Activated CD4-positive, alpha-beta T cell treated with anti-CD3 and anti-CD28 coated beads for 4 hours (primary cell): ENCODE measurements at places on chromosomes 3 and 15.

GRCh38 chr3:26590919-26591484 lies 31.6 kb upstream of the LRRC3B start:
- DNase-seq, result no peak

- no peak for DNase-seq
These were observed 33.9 kb downstream of the DET1 start for GRCh38 chr15:88512601-88513000.

DNA sequence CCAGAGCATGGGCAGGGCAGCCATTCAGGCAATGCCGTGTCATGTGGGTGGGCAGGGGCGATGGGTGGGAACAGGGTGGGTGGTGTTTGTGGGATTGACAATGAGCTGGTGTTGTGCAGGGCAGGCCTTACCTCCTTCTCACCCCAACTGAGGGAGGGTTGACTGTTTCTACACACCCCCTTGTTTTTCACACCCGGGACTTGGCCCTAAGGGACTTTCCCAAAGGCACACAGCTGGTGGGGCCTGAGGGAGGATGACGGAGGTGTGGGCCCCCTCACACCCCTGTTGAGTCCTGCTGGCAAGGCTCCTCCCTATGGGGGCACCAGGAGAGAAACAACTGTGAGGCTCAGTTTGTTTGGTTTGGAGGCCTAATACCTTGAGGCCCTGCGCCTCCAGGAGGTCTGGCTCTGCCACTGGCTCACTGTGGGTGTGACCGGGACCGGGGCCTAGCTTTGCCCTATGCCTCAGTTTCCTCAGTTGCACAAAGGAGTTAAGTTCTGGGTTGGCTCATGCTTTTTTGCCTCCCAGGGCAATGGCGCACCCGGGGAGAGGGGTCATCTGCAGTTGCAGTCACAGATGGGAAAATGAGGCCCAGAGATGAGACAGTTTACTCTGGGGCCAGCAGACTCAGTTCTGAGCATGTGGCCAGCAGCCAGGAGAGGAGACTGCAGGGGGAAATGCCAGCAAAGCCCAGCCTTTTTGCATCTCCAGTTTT lies 5.1 kb upstream of the DNAH1 start:
- DNase-seq, result peak; percentile 26

GRCh38 chr3:5846261-5846660 lies 658.8 kb downstream of the EDEM1 start:
- no peak for DNase-seq

DNA sequence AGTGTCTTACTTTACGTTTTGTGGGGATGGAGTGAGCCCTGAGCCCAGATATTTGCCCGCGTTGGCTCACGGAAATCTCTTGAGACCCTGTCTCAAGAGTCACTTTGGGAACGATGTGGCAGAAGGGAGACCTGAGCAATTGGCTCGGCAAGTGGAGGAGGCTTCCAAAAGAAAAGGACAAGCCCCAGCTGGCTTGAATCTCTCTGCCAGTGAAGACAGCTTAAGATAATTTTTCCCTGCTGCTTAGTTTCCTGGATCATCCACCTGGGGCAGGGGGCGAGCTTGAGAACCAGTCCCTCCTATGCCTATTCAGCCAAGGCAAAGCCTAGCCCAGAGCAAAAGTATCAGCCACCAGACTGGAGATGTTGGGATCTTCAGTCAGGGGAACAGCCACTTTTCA lies 708 bp downstream of the SEC22A start:
- DNase-seq, result no peak

DNA sequence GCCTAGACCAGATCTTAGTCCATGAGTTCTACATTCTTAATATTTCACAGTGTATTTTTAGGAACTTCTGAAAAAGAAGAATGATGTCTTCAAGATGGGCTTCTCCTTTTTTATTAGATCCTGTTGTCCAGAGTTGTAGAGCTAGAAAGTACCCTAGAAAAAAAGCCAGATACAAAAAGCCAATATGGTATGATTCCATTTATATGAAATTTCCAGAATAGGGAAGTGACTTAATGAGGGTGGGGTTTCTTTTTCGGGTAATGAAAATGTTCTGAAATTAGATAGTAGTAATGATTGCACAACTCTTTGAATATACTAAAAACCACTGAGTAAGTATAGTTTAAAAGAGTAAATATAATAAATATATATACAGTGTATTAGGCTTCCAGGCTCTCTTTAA lies 116.9 kb downstream of the NFKBIZ start:
- DNase-seq, result no peak

GRCh38 chr3:117885011-117885441 lies 1149.6 kb downstream of the IGSF11 start:
- no peak for DNase-seq

GRCh38 chr15:73683777-73684580 lies at the start of gene CD276:
CD276 (plus strand) TSS chr15:73684383; CDS start chr15:73699640, 15,257 bp downstream.
- DNase-seq, result no peak

DNA sequence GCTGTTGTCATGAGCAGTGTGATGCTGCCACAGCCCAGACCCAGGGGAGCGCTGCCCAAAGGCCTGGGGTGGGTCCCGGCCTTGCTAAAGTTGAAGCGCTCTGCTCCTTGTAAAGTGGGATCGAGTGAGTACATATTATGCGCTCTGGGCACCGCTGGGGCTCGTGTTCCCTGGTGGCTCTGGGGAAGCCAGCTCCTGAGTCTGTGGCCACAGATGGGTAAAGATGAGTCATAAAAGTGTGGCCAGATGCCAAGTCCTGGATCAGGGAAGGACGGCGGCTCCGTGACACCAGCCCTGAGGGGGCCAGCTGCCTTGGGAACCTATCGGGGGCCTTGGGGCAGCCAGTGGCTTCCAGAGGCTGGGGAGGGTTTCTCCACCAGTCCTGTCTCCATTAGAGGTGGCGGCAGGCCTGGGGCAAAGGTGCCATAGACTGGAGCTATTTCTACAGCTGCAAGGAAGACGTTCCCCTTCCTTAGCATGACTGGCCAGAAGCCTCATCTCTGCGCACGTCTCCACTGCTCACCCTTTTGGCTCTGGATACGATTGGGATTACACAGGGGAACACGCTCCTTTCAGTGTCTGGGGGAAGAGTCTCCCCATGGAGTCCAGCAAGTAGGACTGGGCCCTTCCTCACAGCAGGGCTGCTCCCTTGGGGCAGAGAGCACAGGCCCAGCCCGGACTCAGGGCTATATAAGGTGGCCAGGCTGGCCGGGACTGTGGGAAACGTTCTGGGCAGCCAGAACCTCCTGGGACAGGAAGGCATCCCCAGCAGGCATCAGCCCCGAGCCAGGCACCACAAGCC lies 1.2 kb upstream of the ITIH4 start:
- DNase-seq, result no peak

DNA sequence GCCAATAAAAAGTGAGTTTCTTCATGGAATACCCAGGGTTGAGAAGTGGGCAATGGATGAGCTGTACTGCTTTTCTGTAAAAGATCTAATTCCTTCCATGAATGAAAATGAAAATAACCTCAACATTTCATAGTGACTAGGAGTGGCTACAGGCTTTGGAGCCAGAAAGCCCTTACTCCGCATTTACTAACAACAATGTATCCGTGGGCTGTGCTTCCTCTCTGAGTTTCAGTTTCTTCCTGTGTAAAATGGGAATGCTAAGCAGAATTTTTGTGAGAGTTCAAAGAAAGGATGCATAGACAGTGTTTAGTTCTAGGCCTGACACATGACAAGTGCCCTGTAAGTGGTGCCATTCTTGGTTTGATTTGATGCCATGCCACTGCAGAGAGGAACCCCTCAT lies 47.5 kb upstream of the TM4SF1 start:
- DNase-seq, result no peak

DNA sequence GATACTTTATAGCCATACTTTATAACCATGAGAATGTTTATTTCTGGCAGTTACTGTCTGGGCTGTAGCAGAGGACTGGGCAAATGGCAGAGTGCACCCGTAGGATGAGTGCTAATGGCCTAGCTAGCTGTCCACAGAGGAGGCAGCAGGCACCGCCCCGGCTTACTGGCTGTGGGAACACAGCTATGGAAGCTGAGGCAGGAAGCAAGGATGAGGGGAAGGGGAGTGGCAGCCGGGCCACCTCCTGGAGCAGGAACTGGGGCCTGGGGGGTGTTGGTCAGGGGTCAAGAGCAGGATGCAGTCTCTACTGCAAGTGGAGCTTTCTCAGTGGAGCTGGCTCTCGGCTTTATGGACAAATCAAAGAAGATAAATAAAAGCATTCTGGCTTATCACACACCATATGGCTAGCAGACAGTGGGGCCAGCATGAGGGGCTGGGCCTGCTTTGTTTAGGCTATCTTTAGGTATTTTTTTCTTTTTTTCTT lies 316.8 kb upstream of the CTDSPL start:
- no peak for DNase-seq

GRCh38 chr3:25489858-25490593 lies 62.0 kb downstream of the RARB start:
- DNase-seq, result no peak

- DNase-seq, result no peak
These were observed 30.8 kb downstream of the CCDC13 start for GRCh38 chr3:42742259-42742658.

DNA sequence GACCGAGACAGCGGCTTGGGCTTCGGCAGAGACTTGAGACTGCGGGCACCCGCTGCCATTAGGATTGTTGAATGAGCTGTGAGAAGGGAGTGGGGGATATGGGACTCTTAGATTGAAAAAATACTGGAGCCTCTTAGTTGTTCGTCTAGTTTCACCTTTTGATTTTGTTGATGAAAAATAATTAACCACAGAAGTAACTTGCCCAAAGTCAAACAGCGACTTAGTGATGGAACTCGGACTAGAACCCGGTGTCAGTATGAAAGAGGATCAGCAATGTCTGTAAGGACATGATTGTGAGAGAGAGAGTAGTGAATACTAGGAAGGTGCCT lies 510 bp upstream of the GOLGB1 start:
- no peak for DNase-seq

GRCh38 chr3:157453824-157454223 lies 17.2 kb downstream of the PTX3 start:
- no peak for DNase-seq

DNA sequence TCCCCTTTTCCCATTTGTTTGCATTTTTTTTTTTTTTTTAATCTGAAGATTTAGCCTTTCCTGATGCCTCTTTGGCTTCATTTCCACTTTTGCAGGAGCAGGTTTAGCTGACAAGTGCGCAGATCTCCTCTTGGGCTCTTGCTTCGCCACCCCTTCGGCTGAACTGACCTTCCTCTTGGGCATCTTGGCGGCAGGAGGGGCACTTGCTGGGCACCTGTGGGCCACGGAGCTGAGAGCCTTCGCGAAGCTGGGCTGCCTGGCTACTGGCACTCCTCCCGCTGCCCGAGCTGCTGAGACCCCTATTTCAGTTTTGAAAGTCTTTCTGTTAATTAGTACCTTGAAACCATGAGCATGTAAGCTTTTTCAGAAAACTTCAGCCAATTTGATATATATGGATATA lies 8.8 kb downstream of the ARL13B start:
- no peak for DNase-seq

- no peak for DNase-seq
These were observed 65.7 kb downstream of the MYLK start for GRCh38 chr3:123818324-123818920.

DNA sequence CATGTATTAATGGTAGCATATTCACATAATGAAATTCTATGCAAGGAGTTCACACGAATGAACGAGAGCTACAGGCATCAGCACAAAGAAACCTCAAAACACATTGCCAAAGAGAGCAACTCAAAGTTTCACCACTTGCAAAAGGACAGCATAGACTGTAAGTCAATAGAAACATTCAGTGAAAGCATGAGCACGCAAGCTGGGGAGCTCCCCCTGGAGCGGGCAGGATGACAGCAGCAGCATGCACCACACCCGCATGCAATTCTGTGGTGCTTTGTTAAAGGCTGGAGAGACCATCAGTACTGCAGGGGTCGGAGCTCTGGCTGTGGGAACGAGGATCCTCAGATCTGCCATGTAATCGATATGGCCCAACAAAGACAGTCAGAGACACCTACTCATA lies 18.7 kb downstream of the OCA2 start:
- no peak for DNase-seq

DNA sequence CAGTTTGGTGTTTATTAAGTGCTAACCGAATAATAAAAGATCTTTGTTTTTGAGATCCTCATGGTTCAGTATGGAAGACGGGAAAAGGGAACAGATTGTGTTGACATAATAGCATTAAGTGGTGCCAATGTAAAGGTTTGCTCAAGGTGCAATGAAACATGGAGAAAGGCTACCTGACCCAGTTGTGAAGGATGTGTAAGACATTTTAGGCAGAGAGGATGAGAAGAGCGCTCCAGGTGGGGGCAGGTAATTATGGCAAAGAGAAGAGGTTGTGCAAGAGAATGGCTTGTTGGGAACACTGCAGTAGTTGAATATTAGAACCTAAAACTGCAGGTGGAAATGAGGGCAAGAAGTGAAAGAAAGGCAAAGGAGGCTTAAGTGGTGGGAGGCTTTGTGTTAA lies 140.8 kb downstream of the DIPK2A start:
- DNase-seq, result no peak

- DNase-seq, result no peak
These were observed 76.0 kb downstream of the ADCY5 start for GRCh38 chr3:123372686-123373473.

- DNase-seq, result peak; percentile 25
These were observed 51.1 kb upstream of the ARRDC4 start for GRCh38 chr15:97909291-97909891.

- no peak for DNase-seq
These were observed 188.6 kb downstream of the CHL1 start for GRCh38 chr3:385151-385550.

DNA sequence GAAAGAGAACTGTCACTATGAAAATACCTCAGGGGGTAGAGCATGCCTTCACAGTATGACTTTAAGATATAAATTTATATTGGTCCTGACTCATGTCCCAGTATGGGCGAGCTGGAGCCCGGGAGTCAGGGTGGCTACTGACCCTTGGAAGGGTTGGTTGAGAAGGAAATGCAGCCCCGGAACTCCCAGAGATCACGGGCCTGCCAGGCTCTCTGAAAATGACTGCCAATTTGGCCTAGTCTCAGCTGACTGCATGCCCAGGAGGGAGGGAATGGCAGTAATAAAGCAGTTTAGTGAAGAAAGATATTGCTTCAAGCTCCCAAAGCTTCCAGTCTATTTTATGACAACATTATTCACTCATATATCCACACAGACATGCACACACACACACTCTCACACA lies 299.0 kb downstream of the NR2F2 start:
- no peak for DNase-seq

GRCh38 chr3:79986338-79986737 lies 218.5 kb upstream of the ROBO1 start:
- no peak for DNase-seq

DNA sequence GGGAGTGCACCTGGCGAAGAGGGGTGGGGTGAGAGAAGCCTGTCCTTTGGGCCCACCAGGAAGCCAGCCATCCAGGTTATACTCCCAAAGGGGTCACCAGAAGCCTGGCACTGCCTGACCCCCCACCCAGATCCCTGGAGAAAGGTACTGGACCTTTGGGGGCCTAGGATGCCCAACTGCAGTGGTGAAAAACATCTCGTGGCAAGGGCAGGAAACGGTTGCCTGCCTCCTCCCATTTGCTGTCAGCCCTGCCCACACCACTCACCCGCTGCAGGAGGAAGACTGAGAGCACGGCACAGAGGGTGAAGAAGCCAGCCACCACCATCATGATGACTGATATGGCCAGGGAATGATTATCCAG lies 2.2 kb upstream of the ULK3 start:
- peak; percentile 61 for DNase-seq
